CD4-positive, alpha-beta T cell treated with Interleukin-17A for 4 hours (primary cell): ENCODE measurements at places on chromosomes 4 and X.

GRCh38 chr4:162909952-162910351, 256.7 kb downstream of the NAF1 start:
- no peak for DNase-seq

- no peak for DNase-seq
These were observed 672.2 kb upstream of the CT83 start for GRCh38 chrX:117134983-117135382.

GRCh38 chr4:149322203-149322602, 493.4 kb downstream of the IQCM start:
- DNase-seq, result no peak

DNA sequence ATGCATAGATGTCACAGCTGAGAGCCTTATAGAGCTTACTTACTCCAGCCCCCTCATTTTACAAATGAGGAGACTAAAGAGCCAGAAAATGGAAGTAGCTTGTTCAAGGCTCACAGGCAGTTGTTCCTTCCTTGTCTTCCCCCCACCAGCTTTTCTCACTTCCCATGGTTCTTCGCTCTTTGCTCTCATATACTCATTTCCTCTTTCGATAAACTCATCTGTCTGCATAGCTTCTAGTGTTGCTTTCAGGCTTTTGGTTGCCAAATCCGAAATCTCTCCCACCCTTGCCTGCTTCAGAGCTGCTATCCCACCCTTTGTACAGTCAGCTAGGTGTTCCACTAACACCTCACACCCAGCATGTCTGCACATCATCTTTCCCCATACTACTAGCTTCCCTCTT, 25.0 kb upstream of the GJB1 start:
- peak; percentile 29 for DNase-seq

DNA sequence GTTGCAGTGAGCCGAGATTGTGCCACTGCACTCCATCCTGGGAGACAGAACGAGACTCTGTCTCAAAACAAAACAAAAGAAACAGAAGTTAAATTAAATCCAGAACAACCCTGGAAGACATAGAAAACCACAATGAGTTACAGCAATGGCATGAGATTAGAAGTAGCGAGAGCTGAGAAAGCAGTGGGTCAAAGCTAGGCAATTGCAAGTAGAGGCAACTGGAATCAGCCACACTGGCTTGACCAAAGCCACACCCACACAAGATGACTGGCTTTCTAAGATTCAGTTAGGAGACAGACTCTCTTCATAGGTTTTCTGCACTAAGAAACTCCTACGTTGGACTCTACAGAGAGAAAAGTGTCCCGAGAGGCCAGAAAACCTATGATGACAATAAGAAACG, 443.0 kb downstream of the GPM6A start:
- DNase-seq, result no peak

DNA sequence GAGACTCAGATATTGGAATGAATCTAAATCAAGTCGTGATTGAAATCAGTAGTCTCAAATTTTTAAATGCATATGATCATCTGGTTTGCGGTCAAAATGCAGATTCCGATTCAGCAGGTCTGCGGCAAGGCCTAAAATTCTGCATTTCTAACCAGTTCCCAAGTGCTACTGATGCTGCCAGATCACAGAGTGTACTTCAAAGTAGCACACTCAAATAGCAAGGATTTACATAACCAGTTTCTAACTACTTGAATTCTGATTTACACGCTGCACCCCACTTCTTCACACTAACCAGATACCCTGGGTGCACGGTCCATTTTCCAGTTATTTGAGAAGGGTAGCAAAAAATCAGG, 752 bp downstream of the MBTPS2 start:
- no peak for DNase-seq

GRCh38 chrX:82141942-82142341, 940.0 kb downstream of the SH3BGRL start:
- DNase-seq, result peak; percentile 11

DNA sequence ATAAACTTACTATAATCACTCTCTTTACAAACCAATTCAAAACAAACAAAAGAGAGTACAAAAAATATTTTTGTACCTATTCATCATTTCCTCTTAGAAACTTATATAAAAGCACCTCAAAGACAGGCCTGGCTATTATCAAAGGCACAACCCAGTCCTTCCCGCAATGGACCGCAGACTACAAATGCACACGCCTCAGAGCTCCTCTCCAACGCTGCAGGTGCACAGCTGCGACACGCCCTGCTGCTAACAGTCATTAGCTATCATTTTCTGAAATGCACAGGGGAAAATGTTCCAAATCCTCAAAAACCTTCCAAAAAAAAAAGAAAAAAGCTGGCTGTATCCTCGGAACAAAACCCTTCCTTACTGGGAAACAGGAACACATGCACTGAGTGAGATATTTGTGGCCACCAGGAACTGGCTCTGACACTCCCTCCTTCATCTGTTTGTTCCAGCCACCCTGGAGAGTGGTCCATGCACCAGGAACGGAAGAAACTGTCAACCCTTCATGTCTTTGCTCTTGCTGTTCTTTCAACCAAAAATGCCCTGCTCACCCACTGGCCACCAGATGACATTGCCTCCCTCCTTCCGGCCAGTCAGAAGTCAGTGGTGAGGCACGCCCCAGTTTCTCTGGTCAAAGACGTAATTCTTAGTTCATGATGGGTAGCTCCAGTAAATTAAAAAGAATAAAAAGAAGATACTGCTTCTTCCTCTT, 16.7 kb downstream of the IRF2 start:
- no peak for DNase-seq

DNA sequence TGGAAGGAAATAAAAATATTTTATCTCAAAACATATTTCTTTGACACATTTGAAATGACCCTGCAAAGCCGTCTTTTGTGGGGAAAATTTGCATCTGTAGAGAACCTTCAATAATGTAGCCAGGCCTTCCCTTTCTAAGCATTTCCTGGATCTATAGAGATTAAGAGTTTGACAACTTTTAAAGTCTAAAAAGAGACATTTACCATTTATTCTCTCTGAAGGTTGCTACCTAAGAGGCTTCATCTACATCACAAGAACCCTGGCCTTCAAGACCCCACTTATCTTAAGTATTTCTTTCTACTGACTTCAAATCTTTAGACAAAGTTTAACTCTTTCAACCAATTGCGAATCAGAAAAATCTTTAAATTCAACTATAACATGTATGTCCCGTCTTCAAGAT, 1639.8 kb downstream of the RPA4 start:
- DNase-seq, result no peak

DNA sequence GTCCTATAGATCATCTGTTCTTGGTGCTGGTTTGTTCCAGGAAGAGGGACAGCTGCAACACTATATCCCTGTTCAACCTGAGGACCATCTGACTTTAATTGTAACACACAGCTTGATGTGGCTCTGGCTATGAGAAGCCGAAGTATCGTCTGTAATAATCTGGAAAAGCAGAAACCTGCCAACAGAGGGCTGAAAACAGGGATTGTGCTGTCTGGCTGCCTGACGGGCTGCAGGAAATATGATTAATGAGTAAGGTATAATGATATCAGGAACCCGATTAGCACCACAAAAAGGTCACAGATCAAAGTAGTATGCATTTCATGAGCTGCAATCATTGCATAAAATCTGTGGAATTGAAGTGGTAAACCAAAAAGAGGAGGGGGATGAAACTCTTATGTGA, 170.4 kb upstream of the MAB21L2 start:
- DNase-seq, result no peak

GRCh38 chr4:90476586-90476985, 349.4 kb downstream of the CCSER1 start:
- no peak for DNase-seq

GRCh38 chr4:170589597-170590191, 499.9 kb upstream of the AADAT start:
- DNase-seq, result no peak

GRCh38 chrX:47178337-47178736, 15.3 kb upstream of the UBA1 start:
- DNase-seq, result no peak

DNA sequence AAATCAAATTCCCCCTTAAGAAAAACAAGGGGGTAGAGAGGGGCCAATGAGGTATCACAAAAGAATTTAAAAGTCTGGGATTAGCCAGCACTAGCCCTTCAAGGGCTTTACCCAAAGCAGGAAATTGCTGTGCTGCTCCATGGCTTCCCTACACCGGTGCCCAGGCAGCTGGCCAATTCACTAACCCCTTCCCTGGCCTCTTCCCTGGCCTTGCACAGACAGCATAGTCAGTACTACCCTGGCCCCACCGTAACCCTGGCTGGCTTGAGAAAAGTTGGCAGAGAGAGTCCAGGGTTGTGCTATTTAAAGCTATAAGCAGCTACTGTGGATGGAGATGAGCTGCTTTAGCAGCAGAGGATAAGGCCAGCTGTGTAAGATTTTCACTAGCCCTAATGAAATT, 43.1 kb downstream of the ADAMTS3 start:
- DNase-seq, result no peak

DNA sequence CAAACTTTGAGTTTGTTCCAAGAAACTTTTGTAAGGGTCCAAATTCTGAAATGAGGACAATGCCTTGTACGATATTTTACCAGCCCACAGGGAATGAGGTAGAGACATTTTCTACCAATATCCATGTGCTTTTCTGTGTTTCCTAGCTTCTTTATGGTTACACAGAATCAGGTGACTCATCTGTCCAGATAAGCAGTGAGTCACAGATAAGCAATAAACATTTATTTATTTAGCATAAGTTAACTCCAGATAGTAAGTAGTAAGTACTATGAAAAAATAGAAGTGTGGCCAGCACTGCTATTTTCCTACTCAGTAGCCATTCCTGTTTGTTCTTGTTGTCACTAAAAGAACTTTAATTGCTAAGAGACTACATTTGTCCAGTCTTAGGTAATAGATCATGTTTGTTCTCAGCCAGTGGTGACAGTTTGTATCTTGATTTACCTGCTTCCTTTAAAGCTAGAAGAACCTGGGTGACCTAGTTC, 7.4 kb downstream of the AFF1 start:
- DNase-seq, result no peak

GRCh38 chr4:161721947-161722346, 441.9 kb downstream of the FSTL5 start:
- no peak for DNase-seq

GRCh38 chrX:39065051-39065871, 264.0 kb downstream of the MID1IP1 start:
- DNase-seq, result no peak

GRCh38 chrX:106973433-106974149, 26.4 kb downstream of the MORC4 start:
- no peak for DNase-seq

- no peak for DNase-seq
These were observed 159.7 kb downstream of the SH2D1A start for GRCh38 chrX:124506066-124506465.

DNA sequence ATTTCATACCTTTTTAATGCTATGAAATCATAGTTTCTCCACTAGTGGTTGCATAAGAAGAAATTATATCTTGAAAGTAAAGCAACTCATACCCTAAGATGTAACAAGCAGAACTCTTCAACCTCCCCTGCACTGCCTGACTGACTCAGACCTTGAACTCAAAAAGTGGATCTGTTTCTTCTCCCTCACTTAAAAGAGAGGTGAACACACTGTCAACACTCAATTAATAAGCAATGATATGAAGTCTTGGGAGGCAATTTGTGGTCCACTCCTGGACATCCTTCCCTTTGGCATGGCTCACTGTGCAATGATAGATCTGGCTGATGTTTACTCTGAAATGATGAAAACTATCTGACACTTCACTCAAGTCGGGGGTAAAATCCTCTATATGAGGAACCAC, 282.0 kb upstream of the DKK2 start:
- no peak for DNase-seq

DNA sequence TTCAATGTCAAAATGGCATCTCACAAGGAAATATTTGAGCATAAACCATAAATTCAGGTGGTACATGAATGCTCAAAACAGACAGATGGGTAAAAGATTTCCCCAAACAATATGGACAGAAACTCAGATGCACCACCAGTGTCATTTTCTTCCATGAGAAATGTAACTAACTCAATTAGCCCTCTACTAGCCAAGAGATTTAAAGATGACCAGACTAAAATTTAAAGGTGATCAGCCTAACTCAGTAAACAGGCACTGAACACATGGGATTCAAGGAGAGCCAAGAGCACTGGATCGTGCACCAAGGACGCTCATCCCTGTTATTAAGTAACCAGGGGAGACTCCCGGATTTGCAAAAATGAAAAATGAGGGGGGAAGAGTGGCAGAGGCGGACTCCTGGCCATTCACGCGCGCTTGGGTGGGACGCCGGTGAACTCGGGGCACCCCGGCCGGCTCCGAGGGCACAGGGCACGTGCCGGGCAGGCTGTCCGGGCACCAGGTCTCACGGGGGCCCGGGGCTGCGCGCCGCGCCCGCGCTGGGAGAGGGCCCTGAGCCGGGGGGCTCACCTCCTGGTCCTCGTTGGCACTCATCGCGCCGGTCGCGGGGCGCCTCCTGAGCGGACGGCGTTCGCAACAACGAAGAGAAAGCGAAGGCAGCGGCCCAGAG, 490 bp downstream of the RWDD4 start:
- peak; percentile 19 for DNase-seq
